Activated B cell treated with CpG ODN at 0.5 μM for 24 hours (primary cell): ENCODE measurements at places on chromosomes 5 and 9.
A peak's percentile ranks its signal among the peaks of the same experiment; 100 is the strongest.

DNA sequence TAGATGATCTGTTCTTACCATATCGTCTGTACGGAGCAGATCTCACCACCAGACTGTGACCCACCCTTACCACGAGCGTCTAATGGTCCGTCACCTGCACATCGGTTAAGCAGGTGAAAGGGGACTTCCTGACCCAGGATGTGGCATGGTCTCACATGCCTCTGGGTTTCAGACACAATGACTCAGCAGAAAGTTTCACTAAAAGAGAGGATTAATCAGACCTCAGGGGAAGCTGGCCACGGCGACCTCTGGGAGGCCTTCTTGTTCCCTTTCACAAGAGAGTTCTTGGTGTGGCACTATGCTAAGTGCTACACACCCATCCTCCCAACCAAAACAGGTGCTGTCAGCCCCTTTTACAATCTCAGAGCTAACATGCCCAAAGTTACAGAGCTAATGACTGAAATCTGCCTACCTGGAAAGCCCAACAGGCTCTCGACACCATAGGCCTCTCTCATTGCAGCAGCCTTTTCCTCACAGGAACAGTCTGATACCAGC is 41.6 kb downstream of the ADAMTS12 start:
- peaks cover 13% of the 10 kb centered on the region for H3K4me1 ChIP-seq
- H3K27ac ChIP-seq = peak overlapping the region; percentile 33
- DNase-seq = no peak

DNA sequence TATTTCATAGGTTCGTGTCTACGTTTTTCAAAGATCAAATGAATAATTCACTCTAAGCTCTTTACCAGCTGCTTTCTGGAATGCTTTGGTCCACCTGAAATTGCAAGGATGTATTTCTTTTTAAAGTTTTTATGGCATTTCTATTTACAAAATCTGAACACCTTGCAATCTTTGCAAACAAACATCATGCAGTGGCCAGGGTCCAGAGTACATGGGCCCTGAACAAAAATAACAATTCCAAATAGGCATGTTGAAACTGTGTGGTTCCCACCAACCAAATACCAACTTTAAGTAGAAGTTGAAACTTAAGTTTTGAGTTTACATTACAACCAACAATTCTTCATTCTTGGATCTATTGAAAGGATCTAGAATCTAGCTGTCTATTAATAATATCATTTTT is 180.1 kb upstream of the FTMT start:
- H3K27ac ChIP-seq = no peak overlapping the region
- H3K27me3 ChIP-seq = no peaks in the 10 kb centered on the region
- DNase-seq = no peak
- H3K4me3 ChIP-seq = no peak overlapping the region
- H3K36me3 ChIP-seq = no peaks in the 10 kb centered on the region

DNA sequence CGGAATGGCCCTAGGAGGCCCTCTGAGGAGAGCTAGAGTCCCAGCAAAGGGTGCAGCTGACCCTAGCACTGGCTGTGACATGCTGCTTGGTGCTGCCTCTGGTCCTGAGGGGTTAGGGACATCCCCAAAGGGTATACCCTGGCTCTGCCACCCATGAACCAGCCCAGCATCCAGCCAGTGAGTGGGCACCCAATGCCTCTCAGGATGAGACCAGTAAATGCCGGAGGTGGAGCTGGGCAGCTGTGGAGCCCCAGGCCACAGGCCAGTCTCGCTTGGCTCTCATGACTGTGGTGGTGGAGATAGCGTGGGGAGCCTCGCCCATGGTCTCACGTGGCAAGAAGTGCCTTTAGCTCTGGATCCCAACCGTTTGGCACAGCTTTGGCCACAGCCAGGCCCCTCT is 3.7 kb upstream of the CEL start:
- H3K36me3 ChIP-seq = peaks cover 46% of the 10 kb centered on the region
- H3K27me3 ChIP-seq = no peaks in the 10 kb centered on the region
- DNase-seq = no peak
- H3K27ac ChIP-seq = no peak overlapping the region
- peaks cover 19% of the 10 kb centered on the region for H3K4me1 ChIP-seq

DNA sequence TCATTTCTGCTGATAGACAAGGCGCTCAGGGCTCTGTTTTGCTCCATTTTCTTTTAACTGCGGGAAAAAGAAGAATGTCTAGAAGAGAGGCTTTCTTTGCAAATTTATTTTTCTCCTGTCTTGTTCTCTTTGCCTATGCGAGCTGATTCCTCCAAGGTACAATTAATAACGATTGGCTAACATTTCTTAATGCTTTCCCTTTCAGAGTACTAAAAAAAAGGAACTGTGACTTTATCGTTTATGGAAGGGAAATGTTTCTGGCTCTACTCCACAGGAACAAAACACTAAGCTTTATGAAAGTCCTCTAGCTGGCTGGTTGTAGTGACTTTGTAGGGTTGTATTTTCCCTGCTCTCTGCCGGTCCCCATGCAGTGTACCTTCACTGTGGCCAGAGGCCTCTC is 11.7 kb downstream of the NSG2 start:
- no peak for DNase-seq
- H3K4me3 ChIP-seq = no peak overlapping the region
- no peak overlapping the region for H3K27ac ChIP-seq
- peaks cover 8% of the 10 kb centered on the region for H3K27me3 ChIP-seq
- no peaks in the 10 kb centered on the region for H3K4me1 ChIP-seq

GRCh38 chr5:15573590-15573989 is 73.6 kb downstream of the FBXL7 start:
- no peaks in the 10 kb centered on the region for H3K36me3 ChIP-seq
- no peak for DNase-seq
- no peaks in the 10 kb centered on the region for H3K27me3 ChIP-seq
- H3K27ac ChIP-seq = no peak overlapping the region
- no peak overlapping the region for H3K4me3 ChIP-seq
- H3K4me1 ChIP-seq = no peaks in the 10 kb centered on the region

DNA sequence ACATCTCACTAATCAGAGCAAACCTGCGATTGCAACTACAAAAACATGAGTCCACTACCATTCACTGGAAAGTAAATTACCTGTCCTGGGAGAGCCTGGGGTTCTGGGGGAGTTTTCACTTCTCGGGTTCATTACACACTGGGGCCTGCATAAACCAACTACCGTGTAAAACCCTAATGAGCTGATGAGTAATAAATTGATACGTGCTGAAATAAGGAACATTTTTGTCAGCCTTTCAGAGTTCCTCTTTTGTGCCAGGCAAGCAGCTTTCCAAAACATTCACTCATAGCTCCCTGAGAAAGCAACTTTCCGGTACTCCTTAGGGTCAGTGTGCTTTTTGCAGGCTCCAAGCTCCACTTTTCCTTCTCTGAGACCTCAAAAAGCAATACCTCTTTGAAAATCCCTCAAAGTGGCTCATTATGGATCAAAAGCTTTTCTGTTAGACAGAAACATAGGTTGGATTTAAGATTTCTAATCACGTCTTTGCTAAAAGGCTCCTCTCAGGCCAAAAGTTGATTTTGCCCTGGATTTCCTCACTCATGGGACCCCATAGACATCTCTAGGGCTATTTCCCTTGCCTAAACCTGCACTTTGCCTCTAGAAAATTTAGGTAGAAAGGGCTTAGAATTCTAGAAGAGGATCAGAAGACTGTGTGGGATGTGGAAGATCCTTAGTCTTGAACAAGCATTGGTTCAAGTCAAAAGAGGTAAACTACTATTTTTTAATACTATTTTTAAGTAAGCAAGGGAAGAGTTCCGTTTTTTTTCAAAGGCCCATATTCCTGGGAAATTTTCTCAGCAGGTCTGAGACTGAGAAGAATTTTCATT is 74.8 kb downstream of the ST8SIA4 start:
- peaks cover 39% of the 10 kb centered on the region for H3K36me3 ChIP-seq
- H3K27me3 ChIP-seq = no peaks in the 10 kb centered on the region
- H3K27ac ChIP-seq = peak overlapping the region; percentile 89
- H3K4me1 ChIP-seq = peaks cover 45% of the 10 kb centered on the region
- peak overlapping the region; percentile 72 for H3K4me3 ChIP-seq

GRCh38 chr5:53201746-53202145 is 92.2 kb upstream of the MOCS2 start:
- H3K36me3 ChIP-seq = no peaks in the 10 kb centered on the region
- no peaks in the 10 kb centered on the region for H3K27me3 ChIP-seq
- H3K4me1 ChIP-seq = no peaks in the 10 kb centered on the region
- DNase-seq = no peak

- no peak overlapping the region for H3K27ac ChIP-seq
- H3K4me1 ChIP-seq = no peaks in the 10 kb centered on the region
- no peaks in the 10 kb centered on the region for H3K27me3 ChIP-seq
- no peak for DNase-seq
- peaks cover 4% of the 10 kb centered on the region for H3K36me3 ChIP-seq
These were observed 11.3 kb downstream of the RALGPS1 start for GRCh38 chr9:126925876-126926275.

GRCh38 chr5:66713998-66714397 is 117.8 kb downstream of the MAST4 start:
- no peaks in the 10 kb centered on the region for H3K36me3 ChIP-seq
- no peaks in the 10 kb centered on the region for H3K4me1 ChIP-seq
- H3K4me3 ChIP-seq = no peak overlapping the region
- no peak overlapping the region for H3K27ac ChIP-seq

GRCh38 chr5:115439639-115440038 is 104.9 kb downstream of the FEM1C start:
- H3K4me3 ChIP-seq = no peak overlapping the region
- H3K27me3 ChIP-seq = peaks cover 20% of the 10 kb centered on the region
- H3K4me1 ChIP-seq = no peaks in the 10 kb centered on the region

GRCh38 chr9:86891091-86891490 is 56.2 kb downstream of the GAS1 start:
- no peaks in the 10 kb centered on the region for H3K4me1 ChIP-seq
- H3K36me3 ChIP-seq = no peaks in the 10 kb centered on the region
- DNase-seq = no peak
- H3K4me3 ChIP-seq = no peak overlapping the region

GRCh38 chr9:134740071-134740470 is 98.5 kb downstream of the COL5A1 start:
- H3K4me1 ChIP-seq = no peaks in the 10 kb centered on the region
- no peak for DNase-seq
- peaks cover 4% of the 10 kb centered on the region for H3K27me3 ChIP-seq
- no peaks in the 10 kb centered on the region for H3K36me3 ChIP-seq

DNA sequence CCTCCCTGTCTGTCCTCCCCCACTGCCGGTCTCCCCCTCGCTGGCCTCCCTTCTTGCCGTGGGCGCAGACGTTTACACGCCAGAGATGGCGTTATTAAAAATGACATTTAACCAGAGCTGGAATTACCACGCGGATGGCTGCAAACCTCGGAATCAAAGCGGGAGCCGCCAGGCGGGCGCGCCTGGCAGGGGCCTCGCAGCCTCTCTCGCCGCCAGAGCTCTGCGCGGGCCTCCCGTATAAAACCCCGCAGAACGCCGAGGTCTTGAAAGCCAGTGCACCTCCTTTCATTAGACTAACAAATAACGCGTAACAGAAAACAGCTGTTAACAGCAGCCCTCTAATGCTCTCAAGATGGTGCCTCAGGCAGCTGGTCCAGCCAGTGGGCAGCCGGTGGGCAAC is 10.2 kb downstream of the PRRX2 start:
- H3K36me3 ChIP-seq = no peaks in the 10 kb centered on the region
- no peaks in the 10 kb centered on the region for H3K4me1 ChIP-seq
- H3K27ac ChIP-seq = no peak overlapping the region
- peaks cover 18% of the 10 kb centered on the region for H3K27me3 ChIP-seq

- no peaks in the 10 kb centered on the region for H3K36me3 ChIP-seq
- peaks cover 1% of the 10 kb centered on the region for H3K4me1 ChIP-seq
- H3K4me3 ChIP-seq = no peak overlapping the region
- no peak overlapping the region for H3K27ac ChIP-seq
- no peak for DNase-seq
These were observed 16.1 kb upstream of the TMED7 start for GRCh38 chr5:115641948-115642347.

DNA sequence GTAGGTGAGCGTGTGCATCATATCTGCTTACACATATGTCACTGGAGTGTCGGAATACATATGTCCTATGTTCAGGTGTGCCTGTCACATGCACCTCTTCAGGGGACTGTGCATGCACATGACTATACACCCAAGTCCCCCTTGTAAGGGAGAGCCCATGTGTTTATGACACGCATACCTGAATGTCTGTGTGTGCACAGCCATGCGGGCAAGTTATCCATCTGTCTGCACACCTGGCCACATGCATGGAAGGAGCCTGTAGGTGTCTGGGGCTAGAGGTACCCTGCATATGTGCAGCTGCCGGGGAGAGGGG is 622 bp upstream of the RGS14 start:
- H3K4me1 ChIP-seq = peaks cover 67% of the 10 kb centered on the region
- H3K36me3 ChIP-seq = peaks cover 8% of the 10 kb centered on the region
- DNase-seq = no peak
- peak overlapping the region; percentile 85 for H3K4me3 ChIP-seq

DNA sequence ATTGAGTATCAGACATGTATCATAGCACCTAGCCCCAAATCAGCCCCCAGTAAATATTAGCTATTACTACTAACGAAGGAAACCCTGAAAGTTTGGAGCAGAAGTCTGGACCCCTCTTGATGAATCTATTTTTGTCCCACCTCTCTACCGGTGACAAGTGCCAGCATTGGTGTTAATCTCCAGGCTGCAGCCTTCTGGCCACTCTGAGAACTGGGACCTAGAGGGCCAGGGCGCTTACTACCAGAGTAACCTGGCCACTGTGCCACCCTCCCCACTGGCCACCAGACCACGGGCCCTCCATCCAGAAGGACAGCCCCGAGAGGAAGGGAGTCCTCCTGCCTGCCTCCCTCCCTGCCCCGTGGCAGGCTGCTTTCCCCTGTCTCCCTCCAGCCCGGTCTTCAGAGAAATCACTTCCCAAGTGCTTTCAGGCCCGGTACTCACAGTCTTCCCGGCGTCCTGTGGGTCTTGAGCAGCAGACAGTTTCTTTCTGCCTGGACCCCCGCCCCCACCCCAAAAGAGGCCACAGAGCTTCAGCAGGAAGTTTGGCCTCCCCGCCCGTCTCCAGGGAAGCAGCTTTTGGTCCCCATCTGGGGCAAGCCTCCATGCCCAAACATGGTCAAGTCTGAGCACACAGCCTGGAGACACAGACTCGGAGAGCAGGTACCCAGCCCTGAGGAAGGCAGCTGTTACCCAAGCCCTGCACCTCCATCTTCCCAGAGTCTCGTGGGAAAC is at the start of gene KCNMB1:
TSS of gene KCNMB1 (minus strand) at position 550 of the 732 bp plus-strand sequence. CDS start 3,920 bp downstream, outside the sequence.
- no peak within 1 kb of the TSS for H3K27ac ChIP-seq
- peaks cover 16% of the 10 kb centered on the region for H3K27me3 ChIP-seq
- no peak for DNase-seq
- no peak within 1 kb of the TSS for H3K4me3 ChIP-seq

DNA sequence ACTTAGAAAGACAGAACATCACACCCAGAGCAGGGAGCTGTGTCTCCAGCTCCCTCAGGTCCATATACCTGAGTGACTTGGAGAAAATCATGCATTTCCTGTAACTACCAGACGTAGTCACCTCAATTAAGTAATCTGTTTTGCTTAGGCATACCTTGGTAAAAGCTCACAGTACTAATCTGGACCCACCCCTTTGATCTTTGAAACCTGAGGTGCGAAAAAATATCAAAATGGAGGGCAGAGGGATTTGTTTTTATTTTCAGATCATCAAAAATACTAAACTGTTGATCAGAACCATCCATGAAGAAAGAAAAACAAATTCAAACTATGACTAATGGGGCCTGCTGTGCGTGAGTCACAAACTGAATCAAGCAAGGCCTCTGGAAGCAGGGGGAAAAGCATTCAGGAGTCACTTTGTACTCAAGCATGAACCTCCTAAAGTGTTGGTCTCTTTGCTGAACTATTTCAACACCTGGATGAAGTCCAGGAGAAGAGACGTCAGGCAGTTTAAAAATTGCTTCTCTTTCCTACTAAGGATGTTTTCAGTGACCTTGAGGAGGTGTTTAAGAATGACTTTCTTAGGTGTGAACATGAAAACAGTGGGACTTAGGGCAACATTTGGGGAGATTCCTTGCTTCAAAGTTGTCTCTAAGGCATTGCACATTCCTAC is 76.3 kb downstream of the MUSK start:
- no peak for DNase-seq
- no peaks in the 10 kb centered on the region for H3K4me1 ChIP-seq
- H3K27me3 ChIP-seq = no peaks in the 10 kb centered on the region
- no peaks in the 10 kb centered on the region for H3K36me3 ChIP-seq
- no peak overlapping the region for H3K4me3 ChIP-seq
